ENCODE measurements at places on chromosomes 11 and 22.

DNA sequence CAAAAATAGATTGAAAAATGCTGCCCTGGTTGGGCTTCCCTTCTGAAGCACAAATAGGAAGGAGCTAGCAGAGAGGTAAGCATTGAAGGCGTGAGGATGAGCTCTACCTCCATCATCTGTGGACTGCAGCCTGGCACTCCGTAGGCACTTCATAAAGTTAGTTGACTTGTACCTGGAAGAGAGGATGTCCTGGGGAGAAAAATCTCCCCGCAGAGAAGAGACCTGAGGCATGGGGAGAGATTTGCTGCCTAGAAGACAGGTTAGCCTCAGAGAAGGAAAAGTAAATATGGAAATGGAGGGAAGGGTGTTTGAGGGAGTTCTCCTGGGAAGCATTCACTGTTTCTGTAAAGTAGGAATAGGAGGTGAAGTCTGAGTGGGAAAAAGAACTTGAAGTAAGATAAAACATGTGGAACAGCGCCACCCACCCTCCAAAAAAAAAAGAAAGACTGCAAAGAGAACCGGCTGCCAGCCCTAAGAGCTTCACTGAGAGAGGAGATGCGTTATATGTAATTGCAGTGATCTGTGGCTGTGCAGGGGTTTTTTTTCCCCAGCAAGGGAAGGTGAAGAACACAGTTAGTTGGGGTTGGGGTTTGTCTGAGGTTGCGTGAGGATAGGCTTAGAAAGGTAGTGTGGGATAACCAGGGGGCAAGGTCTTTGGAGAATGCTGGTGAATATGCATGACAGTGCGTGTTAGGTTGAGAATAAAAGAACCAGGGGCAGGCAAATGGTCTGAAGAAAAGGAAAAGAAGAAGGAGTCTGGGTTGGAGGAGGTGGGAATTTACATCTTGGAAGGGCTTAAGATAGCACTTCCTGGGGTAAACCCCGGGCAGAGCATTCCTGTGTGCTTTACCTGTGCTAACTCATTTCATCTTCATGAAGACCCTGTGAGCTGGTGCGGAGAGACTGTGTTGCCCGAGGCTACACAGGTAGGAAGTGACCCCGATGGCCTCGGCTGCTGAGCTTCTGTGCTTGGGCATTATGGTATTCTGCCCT lies 16.0 kb downstream of the TNRC6B start:
- DNase-seq: no peak

DNA sequence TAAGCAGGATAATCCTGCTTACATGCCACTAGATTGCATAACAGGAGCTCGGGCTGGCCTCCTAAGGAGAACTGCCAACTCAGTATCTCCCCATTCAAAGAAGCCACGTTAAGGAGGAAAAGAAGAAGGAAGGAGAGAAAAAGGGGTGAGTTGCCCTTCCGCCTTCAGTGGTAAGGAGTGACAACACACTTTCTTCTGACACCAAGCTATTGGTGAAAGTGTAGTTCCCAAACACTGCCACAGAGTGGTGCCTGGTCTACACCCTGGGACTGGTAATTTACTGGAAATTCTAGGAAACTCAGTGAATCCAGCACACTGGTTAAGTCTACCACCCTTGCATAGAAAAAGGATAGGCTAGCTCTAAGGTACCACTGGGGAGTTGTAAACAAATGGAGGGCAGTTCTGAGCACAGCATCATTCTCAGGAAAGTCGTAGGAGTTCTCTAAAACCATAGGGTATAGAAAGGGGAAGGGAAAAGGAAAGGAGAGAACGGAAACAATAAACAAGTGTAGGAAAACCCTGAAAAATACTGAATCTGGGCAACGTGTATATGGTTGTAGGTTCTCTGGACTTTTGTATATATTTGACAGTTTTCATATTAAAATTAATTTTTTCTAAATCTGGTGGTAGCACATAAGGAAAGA lies 58.2 kb downstream of the RRAS2 start:
- peak; percentile 57 for DNase-seq

DNA sequence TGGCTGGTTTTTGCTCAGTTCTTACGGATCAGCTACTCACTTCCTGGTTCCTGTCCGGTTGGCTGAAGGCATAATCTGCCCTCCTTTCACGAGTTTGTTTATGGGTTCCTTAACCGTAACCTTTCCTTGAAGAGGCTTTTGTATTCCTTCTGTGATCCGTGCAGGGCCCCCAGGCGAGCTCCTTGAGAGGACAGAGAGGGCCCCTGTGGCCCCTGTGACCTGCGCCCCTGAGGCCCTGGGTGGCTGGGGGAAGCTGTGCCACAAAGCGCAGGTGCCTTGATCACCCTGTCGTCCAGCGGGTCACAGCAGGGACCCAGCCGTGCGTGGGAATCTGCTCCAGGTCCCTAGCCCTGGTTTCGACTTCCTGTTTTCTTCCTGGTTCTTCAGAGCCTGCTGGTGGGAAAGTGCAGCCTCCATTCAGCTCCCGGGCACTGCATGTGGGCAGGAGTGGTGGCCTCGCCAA lies 27.8 kb upstream of the FADD start:
- DNase-seq: no peak

DNA sequence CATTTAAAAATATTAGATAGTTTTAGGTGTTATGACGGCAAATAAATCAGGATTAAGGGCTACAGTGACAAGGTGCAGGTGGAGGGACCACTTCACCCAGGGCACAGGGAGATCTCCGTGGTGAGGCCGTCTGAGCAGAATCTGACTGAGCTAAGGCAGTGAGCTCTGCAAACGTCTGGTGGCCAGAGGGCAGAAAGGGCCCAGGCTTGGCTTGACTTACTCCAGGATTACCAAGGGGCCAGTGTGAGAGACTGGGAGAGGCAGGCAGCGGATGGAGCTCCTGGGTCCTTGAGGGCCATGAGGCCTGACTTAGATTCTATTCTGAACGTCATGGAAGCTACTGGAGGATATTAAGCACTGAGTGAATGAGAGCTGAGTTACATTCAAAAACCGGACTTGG lies 125.9 kb upstream of the B3GAT1 start:
- no peak for DNase-seq

DNA sequence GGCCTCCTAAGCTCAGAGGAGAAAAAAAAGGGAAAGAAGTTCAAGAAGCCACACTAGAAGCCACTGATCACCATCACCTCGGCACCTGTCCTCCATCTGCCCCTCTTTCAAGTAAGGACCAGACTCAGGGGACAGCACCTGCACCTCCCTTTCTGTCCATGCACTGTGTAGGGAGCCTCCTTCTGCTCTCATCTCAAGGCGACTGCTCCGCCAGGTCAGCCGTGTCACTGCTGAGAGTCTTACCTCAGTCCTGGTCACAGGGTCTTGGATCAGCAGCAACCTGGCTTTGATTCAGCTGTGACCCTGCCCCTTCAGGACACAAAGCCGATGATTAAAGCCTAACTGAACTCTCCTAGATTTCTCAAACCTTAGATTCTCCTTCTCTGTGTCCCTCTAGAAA lies 101.5 kb downstream of the ZNF280B start:
- no peak for DNase-seq

DNA sequence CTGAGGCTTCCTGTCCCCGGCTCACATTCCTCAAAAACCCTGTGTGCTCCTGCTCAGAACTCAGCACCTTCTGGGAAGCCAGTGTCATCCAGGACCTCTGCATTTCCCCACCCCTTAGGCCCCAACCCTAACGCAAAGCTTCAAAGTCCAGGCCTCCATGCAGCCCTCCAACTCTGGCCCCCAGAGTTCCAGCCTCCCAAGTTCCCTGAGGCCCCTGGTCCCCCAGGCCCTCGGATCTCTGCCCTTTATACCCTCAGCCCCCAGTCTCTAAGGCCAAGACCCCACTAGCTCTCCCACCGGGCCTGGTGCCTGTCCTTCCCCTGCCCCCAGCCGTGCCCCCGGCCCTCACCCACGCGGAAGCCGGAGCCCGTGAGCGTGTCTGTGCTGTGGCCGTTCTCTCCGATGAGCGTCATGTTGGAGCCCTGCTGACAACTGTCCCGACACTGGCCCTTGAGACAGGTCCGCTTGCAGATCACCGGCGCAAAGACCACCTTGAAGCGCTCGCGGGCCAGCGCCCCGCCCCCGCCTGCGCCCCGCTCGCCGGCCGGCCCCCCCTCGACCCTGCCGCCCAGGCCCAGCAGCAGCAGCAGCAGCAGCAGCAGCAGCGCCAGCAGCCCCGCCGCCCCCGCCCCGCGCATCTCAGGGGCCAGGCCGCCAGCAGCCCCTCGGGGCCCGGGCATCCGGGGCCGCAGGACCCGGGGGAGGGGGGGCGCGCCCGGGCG lies 718 bp downstream of the LTBP3 start:
- DNase-seq: no peak

- no peak for DNase-seq
Observed at GRCh38 chr11:111977146-111978027, 40.2 kb downstream of the DIXDC1 start.

GRCh38 chr11:111367411-111368284 lies 11.4 kb downstream of the POU2AF1 start:
- no peak for DNase-seq

- no peak for DNase-seq
Observed at GRCh38 chr11:35507688-35508087, 17.7 kb downstream of the PAMR1 start.

GRCh38 chr22:23283591-23284503 lies 103.5 kb downstream of the BCR start:
- DNase-seq: no peak

DNA sequence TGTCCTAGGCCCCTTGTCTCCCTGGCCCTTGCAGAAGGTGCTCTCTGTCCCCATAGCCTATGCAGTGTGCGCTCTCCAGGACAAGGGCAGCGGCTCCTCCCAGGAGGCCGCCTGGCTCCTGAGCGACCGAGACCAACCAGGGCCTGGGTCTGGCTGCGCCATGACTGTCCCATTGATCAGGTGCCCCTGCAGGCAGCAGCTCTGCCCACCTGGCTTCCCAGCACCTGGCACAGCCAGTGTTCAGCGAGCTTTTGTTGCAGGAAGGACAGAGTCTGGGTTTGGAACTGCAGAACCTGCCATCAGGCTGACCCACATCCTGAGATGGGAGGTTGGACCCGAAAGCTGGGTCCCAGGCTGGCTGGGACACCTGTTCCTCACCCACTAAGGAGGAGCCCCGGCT lies 1001.1 kb downstream of the BRD1 start:
- no peak for DNase-seq

DNA sequence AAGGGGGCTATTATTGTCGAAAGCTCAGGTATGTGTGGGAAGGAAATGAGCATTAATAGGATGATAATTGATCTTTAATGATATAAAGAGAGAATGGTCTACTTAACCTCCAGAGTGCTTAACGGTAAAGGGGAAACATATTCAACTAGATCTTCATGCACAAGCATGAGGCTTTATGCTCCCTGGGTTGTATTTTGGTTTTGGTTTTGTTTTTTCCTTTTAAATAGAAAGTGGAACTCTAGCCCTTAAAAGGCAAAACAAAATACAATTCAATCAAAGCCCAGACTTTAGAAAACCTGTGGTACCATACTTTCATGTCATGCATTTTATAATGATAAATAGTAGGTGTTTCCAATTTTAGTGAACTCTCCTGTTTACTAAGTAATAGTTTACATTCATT lies 622.7 kb downstream of the METTL15 start:
- no peak for DNase-seq

DNA sequence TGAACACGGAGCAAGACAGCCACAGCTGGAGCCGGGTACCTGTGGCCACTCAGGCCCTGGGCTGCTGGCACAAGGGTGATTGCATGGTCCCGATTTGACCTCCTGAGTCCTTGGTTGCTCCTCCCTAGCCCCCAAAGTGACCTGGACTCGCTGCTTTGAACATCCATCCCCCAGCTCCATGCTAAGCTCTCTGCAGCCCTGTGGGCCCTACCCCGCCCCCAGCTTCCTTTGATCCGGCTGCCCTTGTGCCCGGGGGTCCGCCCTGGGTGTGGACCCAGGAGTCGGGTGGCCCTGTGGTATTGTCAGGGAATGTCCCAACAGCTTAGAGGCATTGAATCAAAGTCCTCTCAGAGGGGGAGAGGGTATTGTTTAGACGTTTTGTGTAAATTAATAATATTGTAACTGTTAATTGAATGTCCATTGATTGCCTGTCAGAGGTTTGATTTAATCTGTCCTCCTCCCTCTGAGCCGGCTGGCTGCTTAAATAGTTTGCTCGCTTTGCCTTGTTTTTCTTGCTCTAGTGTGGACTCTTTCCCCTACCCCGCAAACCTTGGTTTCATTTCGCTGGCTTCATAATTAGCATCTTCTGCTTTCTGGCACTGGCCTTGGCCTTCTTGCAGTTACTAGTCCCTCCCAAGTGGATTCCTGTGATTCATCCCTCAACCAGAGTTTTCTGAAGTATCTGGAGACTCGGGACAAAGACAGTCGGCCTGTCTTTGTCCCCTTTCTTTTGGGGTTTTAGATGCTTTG lies 20.7 kb downstream of the GRIK4 start:
- DNase-seq: no peak

DNA sequence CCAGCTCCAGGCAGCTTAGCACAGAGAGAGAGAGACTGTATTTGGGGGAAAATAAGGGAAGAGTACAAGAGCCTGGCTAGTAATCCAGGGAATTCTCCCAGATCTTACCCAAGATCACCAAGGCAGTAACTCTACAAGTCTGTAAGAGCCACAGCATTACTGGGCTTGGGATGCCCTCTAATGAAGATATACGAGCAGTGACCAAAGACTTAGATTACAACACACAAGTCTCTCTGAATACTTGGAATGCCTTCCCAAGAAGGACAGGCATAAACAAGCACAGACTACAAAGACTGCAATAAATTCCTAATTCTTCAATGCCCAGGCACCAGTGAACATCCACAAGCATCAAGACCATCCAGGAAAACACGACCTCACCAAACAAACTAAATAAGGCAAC lies 17.7 kb downstream of the DNAJC24 start:
- DNase-seq: no peak

- DNase-seq: peak; percentile 11
Observed at GRCh38 chr11:42974510-42975179, 337.2 kb upstream of the API5 start.

DNA sequence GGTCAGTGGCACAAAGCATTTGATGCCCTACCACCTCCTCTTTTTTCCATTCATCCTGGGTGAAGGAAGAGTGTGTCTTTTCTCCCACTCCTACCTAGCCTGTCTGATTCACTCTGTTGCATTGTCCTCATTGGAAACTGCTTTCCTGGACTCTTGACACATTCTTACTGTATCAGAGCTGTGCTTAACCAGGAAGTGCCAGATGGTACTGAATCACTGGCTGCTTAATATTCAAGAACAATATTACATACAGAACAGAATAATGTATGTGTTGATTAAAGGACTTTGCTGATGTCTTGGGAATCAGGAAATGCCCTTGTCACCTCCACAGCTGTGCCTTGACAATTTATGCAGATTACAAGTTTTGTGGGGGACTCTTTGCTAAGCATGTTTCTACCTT lies 44.4 kb downstream of the SVIP start:
- DNase-seq: no peak

- DNase-seq: no peak
Observed at GRCh38 chr11:42857344-42857743, 454.5 kb upstream of the API5 start.

Measured in Jurkat, Clone E6-1 (cell line).